ENCODE measurements at places on chromosomes 1 and 21. TPM values are rescaled to one million over a fixed set of nuclear protein-coding genes. Genes with fewer than 3 reads are reported as not detected.

GRCh38 chr1:165052936-165053335, 303.6 kb downstream of the LMX1A start:
- no peak for DNase-seq

LCE1A gene
- not detected for total RNA-seq

DNA sequence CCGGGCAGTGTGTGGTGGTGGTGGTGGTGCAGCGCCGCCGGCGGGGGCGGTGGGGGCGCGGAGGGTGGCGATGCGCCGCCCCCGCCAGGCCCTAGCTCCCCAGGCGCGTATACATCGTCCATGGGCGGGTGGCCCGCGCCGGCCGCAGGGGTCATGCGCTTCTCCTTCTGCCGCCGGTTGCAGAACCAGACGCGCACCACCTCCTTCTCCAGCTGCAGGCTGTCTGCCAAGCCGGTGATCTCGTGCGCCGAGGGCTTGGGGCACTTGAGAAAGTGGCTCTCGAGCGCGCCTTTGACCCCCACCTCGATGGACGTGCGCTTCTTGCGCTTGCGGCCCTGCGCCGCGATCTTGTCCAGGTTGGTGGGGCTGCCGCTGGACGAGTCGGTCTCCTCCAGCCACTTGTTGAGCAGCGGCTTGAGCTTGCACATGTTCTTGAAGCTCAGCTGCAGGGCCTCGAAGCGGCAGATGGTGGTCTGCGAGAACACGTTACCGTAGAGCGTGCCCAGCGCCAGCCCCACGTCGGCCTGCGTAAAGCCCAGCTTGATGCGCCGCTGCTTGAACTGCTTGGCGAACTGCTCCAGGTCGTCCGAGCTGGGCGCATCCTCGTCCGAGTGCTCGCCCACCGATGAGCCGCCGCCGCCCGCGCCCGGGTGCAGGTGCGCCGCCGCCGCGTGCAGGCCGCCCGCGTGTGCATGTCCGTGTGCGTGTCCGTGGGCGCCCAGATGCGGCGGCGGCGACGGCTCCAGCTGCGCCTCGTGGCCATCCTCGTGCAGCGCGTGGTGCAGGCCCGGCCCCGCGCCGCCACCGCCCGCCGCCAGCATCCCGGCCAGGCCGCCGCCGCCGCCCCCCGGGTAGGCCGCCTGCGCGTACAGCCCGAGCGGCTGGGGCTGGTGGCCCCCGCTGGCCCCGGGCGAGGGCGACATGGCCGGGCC, 926 bp downstream of the POU3F1 start:
- DNase-seq, result no peak

DNA sequence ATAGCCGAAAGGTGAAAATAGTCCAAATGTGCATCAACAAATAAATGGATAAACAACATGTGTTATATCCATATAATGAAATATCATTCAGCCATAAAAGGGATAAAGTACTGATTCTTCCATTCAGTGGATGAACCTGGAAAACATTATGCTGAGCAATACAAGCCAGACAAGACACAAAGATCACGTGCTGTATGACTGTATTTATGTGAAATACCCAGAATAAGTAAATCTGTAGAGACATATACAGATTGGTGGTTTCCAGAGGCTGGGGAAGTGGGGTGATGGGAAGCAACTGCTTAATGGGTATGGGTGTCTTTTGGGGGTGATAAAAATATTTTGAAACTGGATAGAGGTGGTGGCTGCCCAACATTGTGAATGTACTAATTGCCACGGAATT, 13.3 kb upstream of the GSTM4 start:
- DNase-seq, result no peak

GRCh38 chr1:168447871-168448270, 95.9 kb downstream of the XCL2 start:
- no peak for DNase-seq

DNA sequence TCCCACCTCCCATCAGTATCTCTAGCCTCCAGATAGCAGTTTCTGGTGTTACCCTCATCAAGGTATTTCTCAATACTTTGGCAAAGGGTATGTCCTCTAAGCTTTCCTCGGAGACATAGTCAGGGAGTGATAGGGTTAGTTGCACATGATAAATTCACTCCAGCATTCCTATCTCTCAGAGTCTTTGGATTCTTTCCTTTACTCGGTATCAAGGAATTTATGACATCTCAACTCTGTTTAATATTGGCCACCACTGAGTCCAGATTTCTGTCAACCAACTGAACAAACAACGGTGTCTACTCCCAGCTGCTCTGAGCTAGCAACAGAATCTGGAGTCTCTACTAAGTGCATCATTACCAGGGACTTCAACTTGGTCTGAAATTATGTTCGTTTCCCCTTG, 233.4 kb downstream of the TM2D1 start:
- DNase-seq, result no peak

DNA sequence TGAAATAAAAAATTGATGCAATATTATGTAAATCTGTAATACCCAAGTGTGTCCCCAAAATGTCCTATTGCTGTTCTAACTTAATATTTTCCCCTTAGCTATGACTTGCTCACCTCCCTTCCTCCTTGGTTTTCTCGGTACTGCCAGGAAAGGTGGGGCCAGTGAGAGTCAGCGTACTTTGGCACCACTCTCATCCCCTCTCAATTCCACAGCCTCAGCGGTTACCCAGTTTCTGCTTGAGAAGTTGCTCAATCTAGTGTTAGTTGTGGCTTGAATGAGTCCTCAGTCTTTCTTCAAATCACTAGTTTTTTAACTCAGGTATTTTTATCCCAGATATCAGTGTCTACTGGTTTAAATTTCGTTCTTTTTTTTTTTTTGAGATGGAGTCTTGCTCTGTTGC, 32.3 kb downstream of the BCAS2 start:
- DNase-seq, result no peak

PAX7 gene
- total RNA-seq, result not detected

- no peak for DNase-seq
Observed at GRCh38 chr21:32666258-32666657, 54.1 kb upstream of the CFAP298 start.

DNA sequence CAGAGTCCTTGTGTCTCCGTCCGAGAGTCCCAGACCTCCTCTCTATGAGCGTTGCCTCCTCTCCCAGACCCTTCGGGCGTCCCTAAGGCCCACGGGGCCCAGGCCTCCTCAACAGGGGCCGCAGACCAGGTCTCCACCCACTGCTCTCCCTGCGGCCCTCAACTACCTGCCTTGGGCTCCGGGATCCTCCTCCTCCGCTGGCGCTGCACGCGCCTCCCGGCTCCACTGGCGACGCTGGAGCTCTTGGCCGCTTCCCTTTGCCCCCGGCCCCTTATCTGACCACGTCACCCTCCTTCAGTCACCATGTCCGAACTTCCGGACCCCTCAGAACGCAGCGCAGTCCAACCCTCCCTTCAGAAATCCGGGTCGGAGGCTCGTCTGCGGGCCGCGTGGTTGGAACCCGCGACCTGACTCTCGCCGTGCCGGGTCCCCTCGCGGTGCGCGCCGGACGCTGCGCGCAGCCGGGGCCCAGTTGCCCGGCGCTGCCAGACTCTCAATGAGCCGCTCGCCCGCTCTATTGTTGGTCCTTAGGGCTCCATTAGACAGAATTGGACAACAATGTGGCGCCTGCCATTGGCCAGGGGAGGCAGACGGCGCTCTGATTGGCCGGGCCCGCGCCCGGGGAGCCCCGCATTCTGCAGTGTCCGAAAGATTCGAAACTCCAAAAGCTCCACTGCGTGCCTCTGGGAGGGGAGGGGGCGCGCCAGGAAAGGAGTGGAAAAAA, at the start of gene DMRTA2:
DMRTA2 (minus strand) TSS at position 498 of the 724 bp plus-strand sequence. CDS start 1,907 bp downstream, outside the sequence.
- DNase-seq, result peak; percentile 12

GRCh38 chr1:199218065-199218464, 579.2 kb downstream of the PTPRC start:
- no peak for DNase-seq

DNA sequence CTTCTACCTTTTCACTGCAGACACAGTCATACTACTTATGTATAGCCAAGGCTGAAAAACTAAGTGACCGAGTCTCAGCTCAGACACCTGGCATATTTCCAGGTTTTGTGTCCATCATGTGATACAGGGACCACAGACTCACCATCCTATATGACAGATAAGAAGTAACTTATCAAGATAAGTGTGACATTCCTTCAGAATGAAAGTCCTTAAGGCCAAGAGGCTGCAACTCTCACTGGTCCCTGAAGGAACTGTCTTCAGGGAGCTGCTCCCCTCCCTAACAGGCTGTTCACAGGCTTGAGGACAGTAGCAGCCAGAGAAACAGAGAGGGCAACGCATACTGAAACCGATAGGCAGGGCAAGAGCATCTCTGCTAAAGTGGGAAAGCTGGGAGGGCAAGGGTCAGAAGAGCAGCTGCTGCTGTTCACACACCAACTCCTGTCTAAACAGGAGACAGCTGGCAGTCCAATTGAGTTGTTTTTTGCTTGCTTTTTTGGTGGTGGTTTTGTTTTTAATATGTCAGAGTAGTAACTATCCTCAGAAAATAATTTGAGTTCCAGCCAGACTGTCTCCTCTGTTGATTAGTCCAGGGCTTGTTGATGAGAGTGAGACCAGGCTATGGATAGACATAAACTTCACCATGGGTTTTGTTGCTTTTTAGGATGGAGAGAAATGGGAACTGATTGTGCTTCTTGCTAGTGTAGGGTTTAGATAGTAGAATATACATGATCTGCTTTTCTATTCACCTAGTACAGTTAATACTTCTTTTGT, 67.7 kb downstream of the MACF1 start:
- DNase-seq, result no peak

BCAR3 gene
- 5.9 TPM for total RNA-seq

Measured in occipital lobe (tissue), 3 donors.